ENCODE measurements at places on chromosomes 12 and 14.
A peak's percentile ranks its signal among the peaks of the same experiment; 100 is the strongest.

GRCh38 chr12:90235642-90236041, 527.0 kb upstream of the ATP2B1 start:
- no peak for DNase-seq

- DNase-seq: no peak
Observed at GRCh38 chr14:70662080-70662479, 20.4 kb downstream of the TTC9 start.

DNA sequence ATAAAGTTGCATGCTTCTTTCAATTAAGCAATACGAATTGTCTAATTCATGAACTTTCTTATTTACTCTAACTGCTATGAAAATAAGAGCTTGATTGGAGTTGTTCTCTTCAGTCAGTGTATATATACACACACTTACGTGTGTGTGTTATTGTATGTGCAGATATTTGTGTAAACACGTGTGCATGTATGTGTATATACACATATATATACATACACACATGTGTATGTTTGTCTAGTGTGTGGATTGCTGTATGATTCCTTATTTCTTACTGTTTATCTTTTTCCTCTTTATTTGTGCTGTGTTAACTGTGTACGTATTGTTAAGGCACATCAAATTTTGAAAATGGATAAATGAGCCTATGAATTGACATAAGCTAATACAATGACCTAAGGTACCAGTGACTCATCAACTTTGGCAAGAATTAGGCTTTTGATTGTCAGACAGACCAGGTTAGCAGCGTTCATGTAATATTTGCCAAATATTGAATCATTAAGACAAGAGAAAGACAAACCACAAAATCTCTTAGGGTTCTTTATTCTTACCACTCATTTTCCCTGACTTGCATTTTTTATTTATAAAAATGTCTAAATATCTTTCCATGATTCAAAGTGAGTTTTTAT, 423.9 kb downstream of the SOX5 start:
- DNase-seq: no peak

DNA sequence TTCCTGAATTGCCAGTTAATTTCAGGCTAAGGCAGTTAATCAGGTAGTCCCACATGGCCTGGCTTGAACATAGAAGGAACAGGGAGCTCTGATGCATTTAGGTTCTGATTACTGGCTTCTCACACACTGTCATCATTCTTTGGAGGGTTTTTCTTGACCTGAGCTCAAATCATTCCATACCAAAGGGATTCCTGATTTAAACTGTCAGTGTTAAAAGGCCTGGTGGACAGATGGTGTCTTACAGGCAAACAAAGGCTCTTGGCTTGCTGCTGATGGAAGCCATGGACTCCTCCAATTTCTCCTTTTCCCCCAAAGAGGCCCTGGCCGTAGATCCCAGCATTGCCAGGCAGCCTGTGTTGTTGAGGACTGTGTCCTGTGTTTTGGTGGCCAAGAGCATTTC, 30.2 kb downstream of the CACNA1C start:
- DNase-seq: no peak

DNA sequence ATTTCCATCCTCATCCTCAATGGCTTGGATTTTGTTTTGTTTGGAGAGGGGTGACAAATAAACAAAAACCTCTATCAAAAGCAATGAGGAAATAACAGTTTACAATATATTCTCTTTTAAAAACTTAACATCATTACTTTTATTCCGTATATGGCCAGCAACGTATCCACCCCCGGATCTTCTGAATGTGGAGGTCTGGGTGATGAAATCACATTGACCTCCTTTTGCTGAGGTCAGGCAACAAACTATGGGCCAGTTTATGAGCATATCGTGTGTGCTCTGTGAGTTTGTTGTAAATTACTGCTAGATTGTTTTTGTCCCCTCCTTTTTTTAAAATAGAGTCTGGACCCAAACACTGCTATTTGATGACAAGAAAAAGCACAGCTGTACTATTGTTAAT, 178.1 kb downstream of the BCAT1 start:
- DNase-seq: no peak

- no peak for DNase-seq
Observed at GRCh38 chr12:120668091-120668867, 18.7 kb upstream of the MLEC start.

GRCh38 chr12:98389593-98389992, 125.8 kb upstream of the TMPO start:
- DNase-seq: no peak

DNA sequence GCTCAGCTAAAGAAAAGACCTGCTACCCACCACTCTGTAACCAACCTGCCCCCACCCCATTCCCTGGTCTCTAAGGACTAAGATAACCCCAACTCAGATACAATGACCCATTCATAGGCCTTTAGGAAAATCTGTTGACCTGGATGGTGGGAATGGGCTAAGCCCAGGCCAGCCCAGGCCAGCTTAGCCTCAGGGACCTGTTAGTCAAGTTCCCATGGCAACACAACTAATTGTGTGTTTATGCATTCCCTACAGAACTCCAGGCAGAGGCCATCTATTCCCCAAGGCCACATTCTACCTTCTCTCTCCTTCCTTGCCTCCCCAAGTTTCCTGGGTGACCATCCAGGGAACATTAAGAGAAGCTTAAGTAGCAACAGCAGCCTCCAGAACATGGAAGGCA, 16.1 kb upstream of the KRT8 start:
- DNase-seq: no peak

DNA sequence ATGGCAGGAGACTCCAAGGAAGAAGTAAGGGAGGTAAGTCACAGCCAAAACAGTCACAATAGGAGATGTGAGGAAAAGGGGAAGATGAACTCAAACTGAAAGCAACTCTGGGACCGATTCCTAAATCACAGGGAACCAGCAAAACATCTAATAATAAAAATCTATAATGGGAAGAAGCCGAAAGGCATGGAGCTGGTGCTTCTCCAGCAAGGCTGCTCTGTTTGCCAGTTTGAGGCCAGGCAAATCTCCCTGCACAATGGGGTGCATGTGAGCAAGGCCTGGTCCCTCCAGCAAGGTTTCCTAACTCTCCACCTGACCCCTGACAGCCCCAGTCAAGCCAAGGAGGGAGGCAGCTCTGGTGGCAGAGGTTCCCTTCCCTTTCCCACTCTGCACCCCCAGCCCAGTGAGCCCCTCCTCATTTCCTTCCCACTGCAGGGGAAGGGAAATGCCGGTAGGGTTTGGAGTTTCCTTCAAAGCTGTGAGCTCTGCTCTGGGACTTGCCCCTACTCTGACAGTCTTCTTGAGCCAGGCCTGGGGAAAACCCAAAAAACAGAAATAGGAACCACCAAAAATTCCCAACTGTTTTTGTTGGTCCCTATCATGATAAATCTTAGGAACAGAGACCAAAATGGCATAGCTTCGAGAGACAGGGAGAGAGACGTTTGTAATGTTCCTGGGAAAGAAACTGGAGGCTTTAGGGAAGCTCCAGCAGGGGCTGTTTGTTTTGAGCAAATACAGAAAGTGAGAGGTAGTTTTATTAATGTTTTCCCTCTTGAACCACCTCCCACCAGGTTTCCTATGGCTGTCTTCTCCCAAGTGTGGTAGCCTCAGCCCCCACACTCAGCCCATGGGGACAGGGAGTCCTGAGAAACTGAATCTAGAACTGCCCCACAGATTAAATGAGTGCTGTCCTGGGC, 34.6 kb downstream of the FMNL3 start:
- DNase-seq: no peak

DNA sequence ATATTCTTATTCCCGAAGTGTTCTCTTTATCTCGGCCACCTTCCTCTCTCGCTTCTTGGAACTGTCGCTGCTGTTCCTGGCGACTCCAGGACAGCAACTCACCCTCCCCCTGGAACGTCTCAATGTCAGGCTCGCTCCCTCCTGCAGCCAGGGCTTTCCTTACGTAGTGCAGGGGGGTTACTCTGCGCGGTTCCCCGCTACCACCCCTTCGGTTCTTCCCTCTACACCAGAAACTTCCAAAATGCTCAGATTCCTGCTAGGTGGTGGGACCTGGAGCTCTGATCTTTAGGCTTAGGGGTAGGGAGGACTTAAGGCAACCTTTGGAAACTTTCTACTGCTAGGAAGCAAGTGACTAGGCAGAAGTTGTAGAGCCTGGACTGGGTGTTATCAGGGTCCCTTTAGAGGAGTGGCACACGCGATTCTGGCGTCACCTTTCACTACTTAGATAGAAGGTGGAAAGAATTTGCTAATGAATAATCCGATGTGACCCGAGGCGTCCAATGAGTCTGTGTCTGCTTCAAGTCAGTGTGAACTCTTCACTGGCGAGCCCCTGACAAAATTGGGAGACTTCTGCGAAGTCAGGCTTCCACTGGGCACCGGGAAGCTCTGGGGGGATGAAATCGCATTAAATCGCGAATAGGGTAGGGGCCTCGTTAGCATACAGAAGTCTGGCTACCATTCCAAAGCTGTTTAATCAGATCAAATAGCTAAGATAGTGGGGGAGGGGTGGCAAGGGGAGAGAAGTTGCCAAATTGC, 900 bp upstream of the DPF3 start:
- peak; percentile 4 for DNase-seq

- DNase-seq: no peak
Observed at GRCh38 chr14:44898551-44898950, 63.2 kb downstream of the KLHL28 start.

- DNase-seq: no peak
Observed at GRCh38 chr12:30692470-30692869, 3.2 kb downstream of the IPO8 start.

DNA sequence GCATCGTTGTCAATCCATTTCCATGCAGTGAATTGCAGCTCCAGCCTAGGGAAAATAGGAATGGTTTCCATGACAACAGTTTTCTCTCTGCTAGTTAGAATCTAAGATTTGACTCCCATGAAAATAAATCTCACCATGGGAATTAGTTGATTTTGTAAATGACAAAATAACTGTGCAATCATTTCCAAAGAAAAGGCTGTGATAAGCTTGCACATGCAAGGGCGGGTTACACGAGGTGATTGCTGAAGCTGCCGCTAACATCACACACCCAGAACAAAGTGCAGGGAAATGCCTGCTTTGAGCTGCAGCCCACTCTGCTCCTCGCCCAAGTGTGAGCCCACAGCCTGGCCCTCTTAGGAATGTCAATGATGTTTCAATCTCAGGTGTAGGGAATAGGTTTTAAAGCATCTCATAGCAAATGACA, 53.8 kb downstream of the TRIM9 start:
- DNase-seq: no peak
